ENCODE measurements at places on chromosomes 16 and 17. TPM values are rescaled to one million over a fixed set of nuclear protein-coding genes. Genes with fewer than 3 reads are reported as not detected.

HOXB1 gene
- total RNA-seq: not detected

WWP2 gene
- total RNA-seq: 41.9 TPM

RAP1GAP2 gene
- total RNA-seq: 49.7 TPM

MYH3 gene
- total RNA-seq: 5.6 TPM

PABPN1L gene
- not detected for total RNA-seq
